ENCODE measurements at places on chromosomes 5 and 9.

- no peaks in the 10 kb centered on the region for H3K4me1 ChIP-seq
- no peak for DNase-seq
- no peak overlapping the region for H3K4me3 ChIP-seq
- no peaks in the 10 kb centered on the region for H3K36me3 ChIP-seq
- no peaks in the 10 kb centered on the region for H3K27me3 ChIP-seq
Measured at GRCh38 chr9:135703726-135704125, 1.7 kb downstream of the KCNT1 start.

DNA sequence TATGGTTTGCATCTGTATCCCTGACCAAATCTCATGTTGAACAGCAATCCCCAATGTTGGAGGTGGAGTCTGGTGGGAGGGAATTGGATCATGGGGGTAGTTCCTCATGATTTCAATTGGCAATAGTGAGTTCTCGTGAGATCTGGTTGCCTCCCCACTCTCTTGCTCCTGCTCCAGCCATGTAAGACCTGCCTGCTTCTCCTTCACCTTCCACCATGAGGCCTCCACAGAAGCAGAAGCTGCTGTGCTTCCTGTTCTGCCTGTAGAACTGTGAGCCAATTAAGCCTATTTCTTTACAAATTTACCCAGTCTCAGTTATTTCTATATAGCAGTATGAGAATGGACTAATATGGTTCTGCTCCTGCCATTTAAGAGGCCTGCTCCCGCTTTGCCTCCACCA is 32.9 kb downstream of the SCAI start:
- H3K4me1 ChIP-seq, result peaks cover 2% of the 10 kb centered on the region
- no peaks in the 10 kb centered on the region for H3K27me3 ChIP-seq
- no peak for DNase-seq
- no peak overlapping the region for H3K27ac ChIP-seq

- peaks cover 12% of the 10 kb centered on the region for H3K4me1 ChIP-seq
- DNase-seq, result no peak
Measured at GRCh38 chr9:77954013-77954665, 77.5 kb downstream of the GNAQ start.

- peaks cover 10% of the 10 kb centered on the region for H3K4me1 ChIP-seq
- no peaks in the 10 kb centered on the region for H3K27me3 ChIP-seq
- H3K27ac ChIP-seq, result no peak overlapping the region
Measured at GRCh38 chr9:123687246-123687751, 242.6 kb downstream of the DENND1A start.

- no peak for DNase-seq
- peaks cover 27% of the 10 kb centered on the region for H3K4me1 ChIP-seq
- peaks cover 3% of the 10 kb centered on the region for H3K36me3 ChIP-seq
- H3K27me3 ChIP-seq, result peaks cover 6% of the 10 kb centered on the region
- H3K4me3 ChIP-seq, result peak overlapping the region; percentile 73
- H3K27ac ChIP-seq, result peak overlapping the region; percentile 29
Measured at GRCh38 chr9:77488439-77489126, 159.5 kb downstream of the GNA14 start.

DNA sequence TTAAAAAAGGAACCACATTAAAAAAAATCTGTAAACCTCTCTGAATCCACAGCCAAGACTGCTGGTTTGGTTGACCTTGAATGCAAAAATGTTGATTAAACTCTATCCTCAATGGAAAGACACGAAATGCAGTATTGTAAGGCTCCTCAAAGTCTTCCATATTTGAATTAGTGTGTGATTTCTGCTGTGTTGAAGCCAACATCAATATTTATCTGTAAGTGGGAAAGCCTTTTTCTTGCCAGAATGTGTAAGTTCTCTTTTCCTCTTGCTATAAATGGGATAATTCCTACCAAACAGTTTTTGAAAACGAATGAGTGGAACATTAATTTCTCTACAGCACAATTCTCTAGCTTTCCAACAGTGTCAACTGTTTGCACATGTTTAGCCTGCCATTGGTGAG is 422.1 kb upstream of the TNC start:
- DNase-seq, result no peak
- H3K27ac ChIP-seq, result no peak overlapping the region
- H3K36me3 ChIP-seq, result no peaks in the 10 kb centered on the region
- H3K4me1 ChIP-seq, result no peaks in the 10 kb centered on the region
- peaks cover 6% of the 10 kb centered on the region for H3K27me3 ChIP-seq

- H3K36me3 ChIP-seq, result no peaks in the 10 kb centered on the region
- H3K27ac ChIP-seq, result no peak overlapping the region
- H3K4me3 ChIP-seq, result no peak overlapping the region
- DNase-seq, result no peak
Measured at GRCh38 chr9:1058826-1059487, 8.8 kb downstream of the DMRT2 start.

GRCh38 chr5:67960939-67961338 is 254.6 kb upstream of the PIK3R1 start:
- DNase-seq, result no peak
- H3K4me3 ChIP-seq, result no peak overlapping the region
- H3K36me3 ChIP-seq, result no peaks in the 10 kb centered on the region
- H3K27me3 ChIP-seq, result peaks cover 5% of the 10 kb centered on the region

GRCh38 chr9:95379630-95380029 is 62.1 kb upstream of the FANCC start:
- no peak overlapping the region for H3K4me3 ChIP-seq
- DNase-seq, result no peak

- H3K27me3 ChIP-seq, result no peaks in the 10 kb centered on the region
- no peak for DNase-seq
- H3K27ac ChIP-seq, result no peak overlapping the region
Measured at GRCh38 chr5:51109786-51110410, 273.4 kb upstream of the ISL1 start.

- H3K4me3 ChIP-seq, result no peak overlapping the region
- H3K27me3 ChIP-seq, result no peaks in the 10 kb centered on the region
- no peak for DNase-seq
- H3K36me3 ChIP-seq, result peaks cover 18% of the 10 kb centered on the region
- H3K27ac ChIP-seq, result no peak overlapping the region
Measured at GRCh38 chr9:76419782-76420380, 25.7 kb upstream of the RFK start.

DNA sequence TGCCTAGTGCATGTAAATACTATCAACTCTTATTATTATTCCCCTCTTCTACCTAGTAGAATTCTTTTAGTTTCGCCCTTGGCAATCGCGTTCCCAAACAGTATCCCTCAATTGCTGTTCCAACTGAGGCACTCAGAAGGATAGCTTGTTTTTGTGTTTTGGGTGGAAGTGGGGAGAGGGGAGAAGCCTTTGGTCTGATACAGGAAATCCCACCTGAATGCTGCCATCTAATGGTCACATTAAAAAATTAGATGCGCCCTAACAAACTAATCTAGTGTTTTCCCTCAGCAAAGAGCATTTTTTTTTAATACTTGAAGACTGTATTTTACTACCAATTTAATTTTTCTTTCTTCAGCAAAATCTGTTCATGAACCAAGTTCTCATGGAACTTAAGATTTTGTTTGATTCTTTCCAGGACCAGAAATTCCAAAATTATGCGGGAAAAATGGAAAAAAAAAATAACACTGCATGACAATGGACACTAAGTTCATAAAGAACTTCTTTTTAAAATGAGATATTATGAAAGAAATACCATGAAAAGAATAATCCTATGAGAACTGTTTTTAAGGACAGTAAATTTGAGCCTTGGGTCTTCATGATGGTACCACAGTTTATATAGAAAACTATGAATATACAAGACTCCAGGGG is 22.2 kb upstream of the GLDC start:
- no peaks in the 10 kb centered on the region for H3K36me3 ChIP-seq
- no peak for DNase-seq
- peaks cover 3% of the 10 kb centered on the region for H3K4me1 ChIP-seq
- no peak overlapping the region for H3K27ac ChIP-seq
- no peak overlapping the region for H3K4me3 ChIP-seq

DNA sequence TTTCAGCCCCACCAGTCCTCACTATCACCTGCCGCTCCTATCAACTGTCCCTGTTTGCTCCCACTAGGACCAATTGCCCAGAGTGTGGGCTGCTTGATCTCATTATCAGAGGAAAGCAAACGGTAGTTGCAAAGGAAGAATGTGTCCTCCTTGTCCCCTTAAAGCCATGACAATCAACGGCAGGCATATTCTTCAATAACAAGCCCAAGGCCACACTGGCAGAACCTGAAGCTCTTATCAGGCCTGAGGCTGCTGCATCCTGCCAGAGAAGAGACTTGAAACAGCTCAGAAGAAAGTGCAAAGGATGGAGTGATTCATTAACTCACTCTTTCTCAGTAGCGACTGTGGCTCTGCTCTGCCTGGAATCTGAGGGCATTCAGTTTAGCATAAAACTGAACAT is 39.2 kb upstream of the MAN2A1 start:
- no peak overlapping the region for H3K4me3 ChIP-seq
- DNase-seq, result no peak
- H3K27ac ChIP-seq, result no peak overlapping the region
- no peaks in the 10 kb centered on the region for H3K4me1 ChIP-seq

DNA sequence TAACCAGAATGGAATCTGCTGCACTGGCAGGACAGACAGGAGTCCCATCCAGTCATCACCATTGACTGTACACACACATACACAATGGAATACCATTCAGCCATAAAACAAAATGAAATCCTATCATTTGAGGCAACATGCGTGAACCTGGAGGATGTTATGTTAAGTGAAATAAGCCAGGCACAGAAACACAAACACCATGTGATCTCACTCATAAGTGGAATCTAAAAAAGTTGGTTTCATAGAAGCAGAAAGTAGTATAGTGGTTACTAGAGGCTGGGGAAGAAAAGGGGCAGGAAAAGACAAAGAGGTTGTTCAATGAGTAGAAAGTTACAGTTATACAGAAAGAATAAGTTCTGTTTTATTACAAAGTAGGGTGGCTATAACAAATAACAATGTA is 884.0 kb upstream of the ACO1 start:
- H3K36me3 ChIP-seq, result no peaks in the 10 kb centered on the region
- no peak for DNase-seq
- no peaks in the 10 kb centered on the region for H3K27me3 ChIP-seq
- H3K4me3 ChIP-seq, result no peak overlapping the region
- no peaks in the 10 kb centered on the region for H3K4me1 ChIP-seq
- no peak overlapping the region for H3K27ac ChIP-seq

- H3K36me3 ChIP-seq, result peaks cover 59% of the 10 kb centered on the region
- no peaks in the 10 kb centered on the region for H3K27me3 ChIP-seq
- H3K4me1 ChIP-seq, result no peaks in the 10 kb centered on the region
- H3K4me3 ChIP-seq, result no peak overlapping the region
- no peak overlapping the region for H3K27ac ChIP-seq
Measured at GRCh38 chr9:131470581-131470991, 32.1 kb upstream of the POMT1 start.

- no peaks in the 10 kb centered on the region for H3K27me3 ChIP-seq
- no peak overlapping the region for H3K27ac ChIP-seq
- H3K36me3 ChIP-seq, result no peaks in the 10 kb centered on the region
- DNase-seq, result no peak
- no peak overlapping the region for H3K4me3 ChIP-seq
- peaks cover 14% of the 10 kb centered on the region for H3K4me1 ChIP-seq
Measured at GRCh38 chr5:175694371-175695160, 36.7 kb downstream of the HRH2 start.

DNA sequence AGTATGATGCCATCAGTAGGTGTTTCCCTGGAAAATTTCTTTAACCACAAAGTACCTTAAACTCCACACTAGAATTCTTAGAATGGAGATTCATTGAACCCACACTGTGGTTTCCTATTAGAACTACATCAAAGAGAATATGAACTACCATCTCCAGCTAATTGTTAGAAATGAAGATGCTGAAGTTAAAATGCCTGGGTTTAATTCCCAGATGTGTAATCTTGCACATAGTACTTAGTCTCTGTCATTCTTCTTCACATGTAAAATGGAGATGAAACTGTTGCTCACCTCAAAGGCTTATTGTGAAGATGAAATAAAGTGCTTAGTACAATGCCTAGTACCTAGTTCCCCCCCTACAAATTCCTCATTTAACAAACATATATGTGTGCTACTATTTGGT is 303.3 kb upstream of the CCNG1 start:
- H3K36me3 ChIP-seq, result no peaks in the 10 kb centered on the region
- no peak overlapping the region for H3K27ac ChIP-seq
- no peak for DNase-seq

DNA sequence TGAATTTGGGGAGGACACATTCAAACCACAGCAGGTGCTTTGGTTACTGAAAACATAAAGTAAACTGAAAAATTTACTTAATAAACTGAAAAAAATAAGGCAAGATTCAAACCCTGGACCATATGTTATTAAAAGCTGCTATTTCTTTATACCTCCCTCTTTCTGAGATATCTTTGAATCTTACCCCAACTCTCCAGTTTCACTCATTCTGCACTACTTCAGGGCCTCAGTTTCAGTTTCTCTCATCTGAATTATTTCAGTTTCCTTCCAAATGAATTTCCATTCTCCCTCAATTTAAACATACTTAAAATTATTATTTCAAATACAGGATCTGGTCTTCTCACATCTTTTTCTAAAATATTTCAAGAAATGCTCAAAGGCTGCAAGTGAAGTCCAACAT is 4.9 kb upstream of the OXCT1 start:
- peaks cover 29% of the 10 kb centered on the region for H3K4me1 ChIP-seq
- H3K27me3 ChIP-seq, result no peaks in the 10 kb centered on the region
- no peak for DNase-seq
- peaks cover 2% of the 10 kb centered on the region for H3K36me3 ChIP-seq
- peak overlapping the region; percentile 1 for H3K27ac ChIP-seq

- H3K36me3 ChIP-seq, result no peaks in the 10 kb centered on the region
- peak overlapping the region; percentile 52 for H3K27ac ChIP-seq
- peaks cover 28% of the 10 kb centered on the region for H3K4me1 ChIP-seq
Measured at GRCh38 chr5:134436523-134437339, 25.1 kb upstream of the CDKN2AIPNL start.

DNA sequence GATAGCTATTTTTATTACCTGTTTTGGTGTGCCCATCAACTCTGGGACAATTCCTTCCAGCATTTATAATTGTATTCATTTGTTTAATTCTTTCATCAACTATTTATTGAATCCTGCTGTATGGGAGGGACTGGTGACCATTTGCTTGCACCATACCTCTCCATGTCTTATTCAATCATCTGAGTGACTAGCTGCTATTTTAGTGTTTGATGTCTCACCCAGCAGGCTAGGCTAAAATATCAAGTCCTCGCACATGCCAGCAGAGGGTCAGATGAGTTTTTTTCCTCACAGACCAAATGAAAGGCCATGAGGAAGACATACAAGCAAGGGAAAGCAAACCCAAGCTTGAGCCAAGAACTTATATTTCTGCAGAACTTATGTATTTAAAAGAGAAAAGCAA is 63.9 kb downstream of the CETN3 start:
- H3K4me1 ChIP-seq, result no peaks in the 10 kb centered on the region
- H3K27me3 ChIP-seq, result peaks cover 20% of the 10 kb centered on the region
- H3K4me3 ChIP-seq, result no peak overlapping the region

- peaks cover 30% of the 10 kb centered on the region for H3K27me3 ChIP-seq
- H3K27ac ChIP-seq, result no peak overlapping the region
- DNase-seq, result no peak
- no peaks in the 10 kb centered on the region for H3K36me3 ChIP-seq
- no peak overlapping the region for H3K4me3 ChIP-seq
- H3K4me1 ChIP-seq, result peaks cover 3% of the 10 kb centered on the region
Measured at GRCh38 chr5:142600611-142601358, 85.1 kb downstream of the FGF1 start.

GRCh38 chr5:34889394-34889793 is 25.9 kb downstream of the RAD1 start:
- no peak for DNase-seq
- H3K36me3 ChIP-seq, result no peaks in the 10 kb centered on the region
- H3K27ac ChIP-seq, result no peak overlapping the region
- H3K4me1 ChIP-seq, result no peaks in the 10 kb centered on the region
- H3K27me3 ChIP-seq, result peaks cover 5% of the 10 kb centered on the region
- H3K4me3 ChIP-seq, result no peak overlapping the region

All from activated CD8-positive, alpha-beta memory T cell treated with anti-CD3 and anti-CD28 coated beads, Interleukin-2, amount 10 ng/mL, durations not matched to agents 7 days and 5 days (primary cell).